ENCODE measurements at places on chromosomes 13 and 19.

- DNase-seq: no peak
Observed at GRCh38 chr13:48234566-48235340, 1.7 kb downstream of the ITM2B start.

GRCh38 chr13:45276913-45277312, 64.1 kb downstream of the TPT1 start:
- DNase-seq: no peak

GRCh38 chr13:40812724-40813445, 23.5 kb downstream of the SLC25A15 start:
- DNase-seq: no peak

GRCh38 chr13:59476366-59476765, 687.4 kb downstream of the DIAPH3 start:
- DNase-seq: no peak

- no peak for DNase-seq
Observed at GRCh38 chr19:32550666-32551065, 30.3 kb upstream of the PDCD5 start.

- no peak for DNase-seq
Observed at GRCh38 chr19:28234637-28235036, 978.3 kb downstream of the UQCRFS1 start.

- DNase-seq: peak; percentile 39
Observed at GRCh38 chr13:57629821-57630235, 1.7 kb upstream of the PCDH17 start.

GRCh38 chr13:50731400-50731799, 112.1 kb downstream of the DLEU7 start:
- DNase-seq: no peak

- DNase-seq: peak; percentile 82
Observed at GRCh38 chr13:29594710-29595379, 643 bp downstream of the SLC7A1 start.

DNA sequence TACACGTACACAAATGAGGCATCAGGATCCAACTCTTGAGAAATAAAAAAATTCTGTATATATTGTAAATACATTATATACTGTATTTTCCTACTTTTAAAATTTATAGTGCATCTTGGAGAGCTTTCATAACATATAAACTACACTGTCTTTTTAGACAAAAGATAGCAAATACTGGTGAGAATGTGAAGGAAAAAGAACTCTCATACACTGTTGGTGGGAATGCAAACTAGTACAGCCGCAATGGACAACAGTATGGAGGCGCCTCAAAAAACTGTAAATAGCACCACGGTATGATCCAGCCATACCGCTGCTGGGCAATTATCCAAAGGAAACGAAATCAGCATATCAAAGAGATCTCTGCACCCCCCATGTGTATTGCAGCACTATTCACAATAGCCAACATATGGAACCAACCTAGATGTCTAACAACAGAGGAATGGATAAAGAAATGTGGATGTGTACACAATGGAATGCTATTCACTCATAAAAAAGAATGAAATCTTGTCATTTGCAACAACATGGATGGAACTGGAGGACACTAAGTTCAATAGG, 292.4 kb downstream of the EFNB2 start:
- no peak for DNase-seq

DNA sequence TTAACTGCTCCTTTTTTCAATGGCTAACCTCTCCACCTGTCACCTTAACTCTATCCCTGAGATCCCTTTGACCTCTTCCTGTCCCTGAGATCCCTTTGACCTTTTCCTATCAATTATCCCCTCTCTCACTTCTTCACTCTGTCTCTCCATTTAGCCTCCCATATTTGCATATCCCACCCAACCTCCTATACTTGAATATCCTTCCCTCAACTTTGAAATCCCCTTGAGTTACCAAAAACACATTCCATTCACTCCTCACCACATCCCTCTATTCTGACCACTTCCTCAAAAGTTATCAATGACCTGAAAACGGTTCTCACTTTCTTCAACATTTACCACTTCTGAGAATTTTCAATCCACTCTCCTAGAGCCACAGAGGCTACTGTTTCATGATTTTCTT, 3.0 kb downstream of the MYCBP2 start:
- DNase-seq: no peak

DNA sequence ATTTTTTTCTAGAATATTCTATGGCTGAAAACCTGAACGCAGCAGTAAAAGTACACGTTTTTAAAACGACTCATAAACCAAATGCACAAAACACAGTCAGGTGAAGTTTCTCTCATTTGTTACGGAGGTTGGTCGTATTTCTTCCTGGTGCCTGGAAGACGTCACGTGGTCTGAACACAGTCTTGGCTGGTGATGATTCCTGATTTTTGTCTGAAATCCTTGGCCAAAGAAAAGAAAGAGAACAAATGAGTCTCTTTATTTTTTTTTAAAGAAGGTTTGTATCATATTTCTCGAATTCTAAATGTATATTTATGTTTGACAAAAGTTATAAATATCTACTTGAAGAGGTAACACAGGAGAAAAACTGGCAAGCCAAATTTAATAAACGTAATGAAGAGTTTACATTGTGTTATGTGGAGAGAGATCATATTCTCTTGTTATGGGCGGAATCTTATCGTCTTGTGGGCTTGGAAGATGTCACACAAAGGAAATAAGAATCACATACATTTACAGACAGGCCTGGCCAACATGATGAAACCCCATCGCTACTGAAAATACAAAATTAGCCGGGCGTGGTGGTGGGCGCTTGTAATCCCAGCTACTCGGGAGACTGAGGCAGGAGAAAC, 10.0 kb upstream of the PNMA8A start:
- no peak for DNase-seq

- DNase-seq: no peak
Observed at GRCh38 chr13:36310417-36311108, 12.9 kb upstream of the CCDC169 start.

DNA sequence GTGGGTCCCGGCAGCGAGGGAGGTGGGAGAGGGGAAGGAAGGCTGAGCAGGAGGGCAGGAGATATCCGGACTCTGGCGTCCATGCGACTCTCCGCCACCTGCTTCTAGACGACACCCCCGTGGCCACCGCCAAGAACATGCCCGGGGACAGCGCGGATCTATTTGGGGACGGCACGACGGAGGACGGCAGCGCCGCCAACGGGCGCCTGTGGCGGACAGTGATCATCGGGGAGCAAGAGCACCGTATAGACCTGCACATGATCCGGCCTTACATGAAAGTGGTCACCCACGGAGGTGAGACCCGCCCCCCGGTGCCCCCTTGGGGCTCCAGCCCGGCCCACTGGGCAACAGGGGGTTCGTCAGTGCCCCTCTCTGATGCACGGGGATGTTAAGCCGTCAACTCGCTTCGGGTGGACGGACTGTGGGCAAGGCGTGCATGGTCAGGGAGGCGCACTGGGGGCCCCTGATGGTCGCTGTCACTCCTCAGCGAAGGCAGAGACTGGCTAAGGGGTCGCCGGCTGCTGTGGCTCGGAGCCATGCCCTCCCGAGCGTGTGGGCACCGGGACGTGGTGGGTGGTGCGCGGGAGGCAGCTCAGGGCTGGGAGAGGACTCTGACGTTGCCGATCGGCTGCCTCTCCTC, 25.1 kb upstream of the NMRK2 start:
- DNase-seq: no peak

DNA sequence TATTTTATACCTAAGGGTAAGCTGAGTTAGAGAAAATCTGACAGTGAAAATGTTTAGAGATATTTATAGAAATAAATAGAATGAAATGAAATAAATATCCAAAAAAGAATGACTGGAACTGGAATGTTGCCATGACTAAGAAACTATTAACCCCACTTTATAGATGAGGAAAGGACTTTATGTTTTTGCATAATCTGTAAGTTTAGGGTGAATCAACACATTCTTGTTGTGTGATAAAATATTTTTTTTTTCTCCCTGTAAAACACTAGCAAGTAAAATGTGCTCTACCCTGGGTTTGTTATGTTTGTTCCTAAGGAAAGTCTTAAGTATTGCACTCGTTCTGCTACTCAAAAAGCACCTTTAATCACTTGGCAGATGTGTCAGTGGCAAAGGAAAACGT, 83.8 kb upstream of the KL start:
- no peak for DNase-seq

GRCh38 chr13:96958286-96958891, 35.9 kb downstream of the OXGR1 start:
- DNase-seq: no peak

GRCh38 chr19:28615966-28616365, 597.0 kb downstream of the UQCRFS1 start:
- DNase-seq: no peak

DNA sequence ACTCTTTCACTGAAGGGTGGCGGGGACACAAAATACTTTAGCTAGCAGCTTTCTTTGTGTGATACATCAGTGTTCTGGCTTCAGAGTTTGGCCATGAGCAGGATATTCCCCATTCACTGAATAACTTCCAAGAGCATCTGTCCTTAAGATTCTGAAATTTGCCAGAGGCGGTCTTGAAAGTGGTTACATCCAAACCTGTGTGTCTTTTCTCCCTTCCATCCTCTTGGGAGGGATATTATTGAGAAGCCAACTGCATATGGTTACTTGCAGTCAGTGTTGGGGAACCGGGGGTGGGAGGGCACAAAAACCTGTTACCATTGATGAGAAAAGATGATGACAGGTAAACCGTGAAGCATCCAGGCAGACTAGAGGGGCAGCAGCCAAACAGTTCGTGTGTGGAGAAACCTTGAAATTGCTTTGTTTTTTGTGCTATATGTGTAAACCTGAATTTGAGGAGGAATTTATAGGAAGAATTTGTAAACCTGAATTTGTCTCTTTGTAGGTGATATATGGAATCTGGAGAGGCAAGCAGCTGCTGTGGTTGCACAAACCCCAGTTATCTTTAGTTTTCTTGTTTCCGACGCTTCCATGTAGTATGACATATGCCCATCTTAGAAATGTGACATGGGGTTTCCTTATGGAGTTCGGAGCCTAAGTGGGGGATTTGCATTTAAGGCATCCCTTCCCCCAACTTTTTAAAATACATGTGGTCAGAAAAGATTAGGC, 104.8 kb downstream of the WDFY2 start:
- DNase-seq: no peak

GRCh38 chr13:112596235-112596634, 8.3 kb upstream of the TUBGCP3 start:
- no peak for DNase-seq

DNA sequence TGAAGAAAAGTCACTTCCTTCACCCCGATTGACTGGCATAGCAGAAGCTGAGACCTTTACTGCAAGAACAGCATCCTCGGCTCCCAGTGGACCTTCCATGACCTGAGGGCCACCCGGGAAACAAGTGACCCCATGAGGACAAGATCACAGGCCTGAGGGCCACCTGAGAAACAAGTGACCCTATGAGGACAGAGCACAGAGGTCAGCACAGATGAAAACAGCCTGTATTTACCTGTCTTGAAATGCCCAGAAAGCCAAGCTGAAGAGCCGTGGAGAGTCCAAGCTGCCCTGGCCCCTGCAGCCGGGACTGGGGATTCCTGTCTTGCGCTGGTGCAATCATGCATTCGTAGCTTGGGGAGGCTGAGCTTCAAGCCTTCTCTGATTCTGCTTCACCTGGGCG, 114.2 kb upstream of the SPACA7 start:
- no peak for DNase-seq

DNA sequence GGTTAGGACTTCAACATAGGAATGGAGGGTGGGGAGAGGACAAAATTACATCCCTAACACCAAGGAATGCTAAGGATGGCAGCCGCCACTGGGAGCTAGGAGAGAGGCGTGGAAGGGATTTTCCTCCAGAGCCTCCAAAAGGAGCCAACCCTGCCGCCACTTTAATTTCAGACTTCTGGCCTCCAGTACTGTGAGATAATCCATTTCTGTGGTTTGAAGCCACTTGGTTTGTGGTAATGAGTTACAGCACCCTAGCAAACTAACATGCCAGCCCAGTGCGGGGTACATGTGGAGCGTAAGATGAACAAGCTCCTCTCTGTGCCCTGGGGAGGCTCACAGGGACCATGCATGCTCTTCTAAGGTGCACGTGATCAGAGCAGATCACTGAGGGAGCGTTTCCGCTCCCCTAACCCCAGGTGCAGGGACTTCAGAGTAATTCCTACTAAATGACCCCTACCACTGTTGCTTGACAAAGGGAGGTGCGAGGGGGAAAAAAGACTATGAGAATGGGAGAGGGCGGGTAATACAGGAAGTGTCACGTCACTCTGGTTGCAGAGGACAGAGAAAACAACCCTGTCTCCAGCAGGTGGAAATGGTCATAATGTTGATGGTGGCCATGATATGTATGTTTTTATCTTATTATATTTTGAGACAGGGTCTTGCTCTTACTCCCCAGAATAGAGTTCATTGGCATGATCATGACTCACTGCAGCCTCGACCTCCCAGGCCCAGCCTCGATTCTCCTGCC, 12.0 kb downstream of the FPR1 start:
- no peak for DNase-seq

DNA sequence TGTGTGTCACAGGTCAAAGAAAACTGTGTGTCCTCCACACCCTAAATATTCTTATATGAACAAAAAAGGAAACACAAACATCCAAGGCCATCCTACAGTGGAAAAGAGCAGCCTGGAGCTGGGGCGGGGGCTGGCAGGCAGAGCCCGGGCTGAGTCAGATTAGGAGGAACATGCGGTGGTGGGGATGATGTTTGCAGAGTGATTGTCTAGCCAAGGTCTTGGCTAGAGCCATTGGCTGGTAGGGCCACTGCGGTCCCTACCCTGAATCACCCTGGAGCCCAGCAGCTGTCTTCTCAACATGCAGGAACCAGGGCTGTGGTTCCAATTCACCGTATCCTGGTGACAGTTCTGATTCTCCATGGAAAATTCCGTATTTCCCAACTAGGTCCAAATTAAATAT, 439.5 kb downstream of the FGF9 start:
- no peak for DNase-seq

DNA sequence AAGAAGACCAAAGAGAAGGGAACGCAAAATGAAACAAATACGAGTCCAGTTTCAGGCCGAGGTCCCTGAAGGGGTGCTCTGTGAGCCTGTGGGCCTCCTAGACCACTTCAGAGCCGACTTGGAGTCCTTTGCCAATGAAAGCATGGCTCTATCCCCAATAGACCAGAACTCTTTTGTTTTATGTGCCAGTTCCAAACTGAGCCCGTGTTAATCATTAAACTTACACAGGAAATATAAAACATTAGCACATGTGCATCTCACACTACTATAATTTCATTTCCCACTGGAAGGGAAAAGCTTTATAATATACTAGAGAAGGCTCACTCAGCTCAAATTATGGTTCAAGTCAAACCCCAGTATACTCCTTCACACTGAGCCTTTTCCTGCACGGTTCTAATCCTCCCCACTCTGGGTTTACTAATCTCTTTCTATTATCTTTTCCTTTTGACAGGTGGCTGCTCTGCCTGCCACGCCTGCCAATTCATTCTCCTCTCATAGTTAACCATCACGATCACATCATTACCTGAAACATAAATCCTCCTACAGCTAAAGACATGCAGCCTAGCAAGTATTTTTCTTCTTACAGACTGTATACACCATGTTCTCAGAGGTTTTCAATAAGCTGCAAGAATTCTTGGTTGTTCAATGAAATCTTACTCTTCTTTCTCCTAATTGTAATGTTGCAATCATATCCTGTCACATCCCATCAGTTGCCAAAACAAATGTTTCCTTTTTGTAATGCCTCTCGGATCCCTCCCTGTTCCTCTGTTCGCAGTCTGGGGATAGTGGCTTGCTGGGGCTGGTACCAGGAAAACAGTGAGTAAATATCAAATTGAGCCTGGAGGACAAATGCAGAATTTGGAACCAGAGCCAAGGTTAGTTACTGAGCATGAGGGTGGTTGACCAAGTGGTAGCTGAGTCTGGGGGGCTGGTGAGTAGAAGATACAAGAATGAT, 18.8 kb upstream of the WASF3 start:
- no peak for DNase-seq

GRCh38 chr13:97743938-97744337, 209.5 kb upstream of the IPO5 start:
- no peak for DNase-seq

Data from activated CD8-positive, alpha-beta memory T cell treated with anti-CD3 and anti-CD28 coated beads, Interleukin-2, amount 10 ng/mL, durations not matched to agents 7 days and 5 days (primary cell).